ENCODE measurements at places on chromosomes 7 and 10.

- DNase-seq = peak; percentile 9
Observed at GRCh38 chr10:73338801-73339368, 19.8 kb downstream of the CFAP70 start.

DNA sequence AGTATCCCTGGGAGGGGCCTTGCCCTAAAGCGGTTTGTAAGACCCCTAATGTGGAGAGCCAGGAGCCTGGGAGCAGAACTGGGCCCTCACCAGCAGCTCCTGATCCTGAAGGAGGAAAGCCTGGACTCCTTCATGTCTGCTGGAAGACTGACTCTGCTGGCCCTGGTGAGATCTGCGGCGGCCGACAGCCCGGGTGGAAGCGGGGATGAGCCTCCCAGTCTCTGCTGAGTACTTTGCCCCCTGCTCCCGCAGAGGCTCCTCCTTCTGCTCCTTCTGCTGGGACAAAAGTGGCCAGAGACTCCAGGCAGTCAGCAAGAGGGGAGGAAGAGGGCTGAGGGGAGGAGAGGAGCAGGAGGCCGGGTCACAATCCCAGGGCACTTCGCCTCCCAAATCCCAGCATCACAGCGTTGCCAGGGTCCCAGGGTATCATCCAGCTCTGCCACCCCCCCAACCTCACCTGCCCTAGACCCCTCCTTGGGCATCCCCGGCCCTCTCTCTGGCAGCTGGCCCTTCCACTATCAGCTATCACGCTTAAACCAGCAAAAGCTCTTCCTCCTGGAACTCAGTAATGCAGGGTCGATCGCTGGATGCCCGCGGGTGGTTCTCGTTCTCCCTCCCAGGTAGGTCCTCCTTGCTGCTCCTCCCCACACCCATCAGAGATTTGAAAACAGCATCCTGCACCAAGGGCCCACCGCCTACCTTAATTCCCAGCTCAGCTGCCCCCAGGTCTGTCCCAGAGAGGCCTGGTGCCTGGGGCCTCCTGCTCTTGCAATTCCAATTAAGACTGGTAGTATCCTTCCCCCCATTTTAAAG is 7.9 kb downstream of the TBATA start:
- DNase-seq = no peak

- DNase-seq = peak; percentile 72
Observed at GRCh38 chr7:92644406-92645113, 54.4 kb upstream of the FAM133B start.

- DNase-seq = no peak
Observed at GRCh38 chr10:114343623-114344505, 60.4 kb downstream of the AFAP1L2 start.

- peak; percentile 95 for DNase-seq
Observed at GRCh38 chr10:30000802-30001571, 58.4 kb downstream of the JCAD start.

Measured in cardiac fibroblast (primary cell).